Stimulated activated CD4-positive, alpha-beta T cell treated with anti-CD3 and anti-CD28 coated beads, Interleukin-15, amount 100 ng/mL, for 1 hour (primary cell): ENCODE measurements at places on chromosomes 5 and 9.

- no peak for DNase-seq
Observed at GRCh38 chr5:133353741-133354140, 258.6 kb downstream of the FSTL4 start.

DNA sequence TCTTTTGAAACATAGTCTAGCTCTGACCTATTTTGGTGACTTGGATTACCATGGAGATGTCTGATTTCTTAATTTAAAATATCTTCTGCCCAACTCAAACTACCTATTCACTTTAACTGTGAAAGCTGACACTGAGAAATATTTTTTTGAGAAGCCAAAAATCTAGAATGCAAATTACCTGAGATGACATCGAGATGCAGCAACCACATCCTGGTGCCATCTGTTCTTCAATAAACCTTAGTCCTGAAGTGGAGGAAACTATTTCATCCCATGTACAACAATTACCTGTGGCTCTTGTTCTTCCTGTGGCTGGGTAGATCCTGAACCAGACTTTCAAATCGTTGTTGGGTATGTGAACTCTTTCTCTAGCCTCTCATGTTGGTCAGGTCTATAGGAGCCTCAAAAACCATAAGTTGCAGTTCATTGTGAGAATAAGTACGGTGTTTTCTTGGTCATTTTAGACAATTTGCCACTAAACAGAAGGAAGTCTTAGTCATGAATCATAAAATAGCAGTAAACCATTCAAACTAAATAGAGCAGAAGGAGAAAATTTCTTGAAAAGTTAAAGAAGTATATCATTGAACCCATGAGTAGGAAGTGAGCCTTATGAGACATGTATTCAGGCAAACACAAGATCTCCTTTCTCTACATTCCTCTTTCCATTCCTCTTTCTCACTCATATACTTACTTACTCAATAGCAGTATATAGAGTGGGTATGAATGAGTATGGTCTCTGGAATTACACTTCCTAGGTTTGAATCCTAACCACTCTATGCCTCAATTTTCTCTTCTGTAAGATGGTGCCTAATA, 176.0 kb downstream of the HMHB1 start:
- no peak for DNase-seq

- DNase-seq = no peak
Observed at GRCh38 chr5:91110686-91111085, 272.4 kb downstream of the ARRDC3 start.

DNA sequence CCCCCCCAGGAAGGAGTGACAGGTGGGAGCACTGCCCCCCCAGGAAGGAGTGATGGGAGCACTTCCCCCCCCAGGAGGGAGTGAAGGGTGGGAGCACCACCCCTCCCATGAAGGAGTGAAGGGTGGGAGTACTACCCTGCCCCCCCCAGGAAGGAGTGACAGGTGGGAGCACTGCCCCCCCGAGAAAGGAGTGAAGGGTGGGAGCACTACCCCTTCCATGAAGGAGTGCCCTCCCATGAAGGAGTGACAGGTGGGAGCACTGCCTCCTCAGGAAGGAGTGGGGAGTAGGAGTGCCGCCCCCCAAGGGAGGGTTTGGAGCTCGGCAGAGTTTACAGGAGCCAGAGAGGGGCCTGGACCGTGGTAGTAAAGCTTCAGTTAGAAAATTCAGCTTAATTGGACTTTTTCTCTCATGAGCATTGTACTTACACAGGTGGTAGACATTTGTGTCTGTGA, 100.7 kb downstream of the CACNA1B start:
- no peak for DNase-seq

- DNase-seq = no peak
Observed at GRCh38 chr5:61333954-61334867, 2.2 kb downstream of the ZSWIM6 start.

- DNase-seq = no peak
Observed at GRCh38 chr5:160556846-160557245, 135.2 kb downstream of the PTTG1 start.

DNA sequence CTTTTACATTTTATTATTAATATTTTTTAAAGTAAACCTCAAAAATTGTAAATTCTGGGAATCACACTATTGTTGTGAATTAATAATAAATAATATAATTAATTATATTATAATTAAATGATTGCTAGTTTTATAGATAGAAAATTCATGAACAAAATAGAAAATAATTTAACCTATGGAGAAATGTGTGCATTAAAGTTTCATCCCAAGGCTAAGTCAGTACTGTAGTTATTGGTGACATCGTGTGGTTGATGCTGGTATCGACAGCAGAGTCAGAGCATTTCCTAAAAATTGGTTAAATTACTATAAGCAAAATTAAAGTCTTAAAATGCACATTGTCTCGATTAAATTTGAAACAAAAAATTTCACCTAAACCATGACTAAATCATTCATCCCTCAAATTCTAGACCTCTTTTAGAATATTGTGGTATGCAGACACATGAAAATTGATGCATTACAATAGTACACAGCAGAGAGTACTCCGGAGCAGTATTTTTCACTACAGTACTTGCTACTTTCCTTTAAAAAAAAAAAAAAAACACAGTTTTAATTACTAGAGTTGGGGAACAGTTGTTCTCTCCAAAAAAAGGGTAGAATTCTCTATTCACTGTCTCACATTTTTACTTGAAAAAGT, 73.9 kb downstream of the RORB start:
- DNase-seq = no peak

GRCh38 chr5:9624196-9624947, 5.8 kb downstream of the TAS2R1 start:
- no peak for DNase-seq

DNA sequence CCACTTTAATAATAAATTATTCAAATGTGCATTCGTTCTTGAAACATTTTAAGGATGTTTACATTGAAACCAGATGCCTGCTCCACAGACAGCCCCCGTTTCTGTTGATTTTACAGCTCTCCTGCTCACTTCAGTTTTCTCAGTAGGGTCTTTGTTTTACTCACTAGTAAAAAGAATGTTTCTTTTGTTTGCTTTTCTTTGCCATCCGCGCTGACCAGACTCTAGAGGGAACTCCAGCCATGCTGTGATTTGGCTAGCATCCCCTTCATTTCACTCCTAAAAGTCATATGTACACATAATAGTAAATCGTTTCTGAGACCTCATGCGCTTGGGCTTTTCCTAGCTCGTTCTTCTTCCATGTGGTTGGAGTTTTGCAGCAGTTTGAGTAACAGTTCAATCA, 28.7 kb upstream of the PALM2AKAP2 start:
- no peak for DNase-seq

DNA sequence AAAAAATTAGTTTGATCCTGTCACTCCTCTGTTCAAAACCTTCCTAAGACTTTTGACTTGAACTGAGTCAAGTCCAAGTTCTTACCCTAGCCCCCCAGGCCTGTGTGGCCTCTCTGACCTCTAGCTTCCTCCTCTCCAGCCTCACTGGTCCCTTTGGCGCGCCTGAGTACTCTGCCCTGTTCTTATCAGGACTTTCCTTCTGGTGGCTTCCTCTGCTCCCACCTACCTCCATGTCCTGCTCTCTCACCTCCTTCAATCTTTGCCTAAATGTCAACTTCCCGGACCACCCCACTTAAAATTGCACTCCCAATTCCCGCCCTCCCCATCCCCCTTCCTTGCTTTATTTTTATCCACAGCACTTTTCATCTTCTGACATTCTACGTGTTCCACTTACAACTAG, 526.1 kb upstream of the KLF4 start:
- DNase-seq = no peak

- no peak for DNase-seq
Observed at GRCh38 chr5:127026166-127026565, 4.2 kb downstream of the MARCHF3 start.

GRCh38 chr9:18480662-18481093, 6.7 kb downstream of the ADAMTSL1 start:
- DNase-seq = no peak

DNA sequence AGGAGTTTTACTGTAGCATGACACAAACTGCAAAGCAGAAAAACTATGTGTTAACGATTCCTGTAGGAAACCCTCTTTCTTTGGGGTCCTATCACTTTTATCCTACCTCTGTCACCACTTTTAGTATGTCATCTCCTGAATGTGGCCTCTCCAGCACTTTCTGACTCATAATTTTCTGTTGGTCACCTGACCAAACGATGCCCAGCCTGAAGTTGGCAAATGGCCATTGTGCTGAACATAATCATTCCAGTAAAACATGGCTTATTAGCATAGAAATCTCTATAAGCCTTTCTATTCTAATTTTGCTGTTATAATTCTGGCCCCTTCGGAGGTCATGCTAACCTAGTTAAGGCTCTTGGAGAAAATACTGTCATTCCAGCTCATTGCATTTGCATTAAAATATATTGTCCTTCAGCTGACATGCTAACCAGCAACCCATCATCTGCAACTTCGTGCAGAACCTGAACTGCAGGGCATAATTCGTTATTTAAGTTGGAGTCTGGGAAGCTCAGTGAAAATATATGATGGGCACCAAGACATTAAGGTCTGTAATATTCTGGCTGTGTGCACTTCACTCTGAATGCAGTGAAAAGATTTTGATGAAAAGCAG, 140.3 kb downstream of the NMUR2 start:
- DNase-seq = no peak

DNA sequence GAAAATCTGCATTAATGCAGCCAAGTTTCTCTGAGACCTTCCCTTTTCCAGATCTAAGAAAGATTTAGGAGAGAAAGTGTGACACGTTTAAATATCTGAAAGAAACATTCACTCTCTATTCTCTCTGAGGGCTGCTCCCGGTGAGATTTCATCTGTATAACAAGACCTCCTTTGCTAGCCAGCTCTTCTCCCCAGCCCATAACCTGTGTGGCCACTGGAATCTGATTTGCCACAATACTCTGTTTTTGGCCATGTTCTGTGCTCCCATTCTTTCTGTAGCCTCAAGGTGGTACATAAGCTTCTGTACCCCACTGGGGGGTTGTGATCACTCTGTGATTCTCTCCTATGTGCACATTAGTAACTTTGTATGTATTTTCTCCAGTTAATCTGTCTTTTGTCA, 291.0 kb upstream of the SEMA6A start:
- DNase-seq = no peak

DNA sequence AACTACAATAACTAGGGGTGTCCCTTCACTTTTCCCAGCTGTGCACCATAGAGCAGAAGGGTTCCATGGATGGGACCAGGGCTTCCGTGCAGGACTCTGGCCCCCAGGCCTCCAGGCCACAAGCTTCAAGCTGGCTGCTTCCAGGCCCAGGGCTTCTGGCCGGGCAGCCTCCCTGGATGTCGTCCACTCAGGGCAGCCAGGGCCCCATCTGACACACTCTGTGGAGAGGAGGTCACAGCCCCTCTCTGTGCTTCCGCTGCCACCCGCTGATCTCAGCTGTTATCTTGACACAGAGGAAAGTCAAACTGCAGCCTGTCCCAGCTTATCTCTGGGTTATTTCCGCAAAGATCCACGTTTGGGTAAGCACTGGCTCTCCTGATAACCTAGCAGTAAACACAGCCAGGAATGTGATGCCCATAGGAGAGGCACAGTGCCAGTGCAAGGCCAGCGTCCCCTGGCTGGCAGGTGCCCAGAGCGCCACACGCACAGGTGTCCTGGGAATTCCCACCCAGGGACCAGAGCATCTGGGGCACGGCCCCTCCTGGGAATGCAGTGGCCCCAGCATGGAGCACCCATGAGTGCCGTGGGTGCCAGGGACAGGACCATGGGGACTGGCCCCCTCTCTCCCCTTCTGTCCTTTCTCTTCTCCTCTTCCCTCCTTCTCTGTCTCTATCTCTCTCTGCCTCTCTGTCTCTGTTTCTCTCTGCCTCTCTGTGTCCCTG, 15.6 kb upstream of the SLC6A19 start:
- DNase-seq = no peak

- DNase-seq = no peak
Observed at GRCh38 chr9:78552802-78553201, 255.9 kb downstream of the PSAT1 start.

GRCh38 chr9:131181091-131181681, 55.8 kb downstream of the NUP214 start:
- DNase-seq = no peak
